CD4-positive, alpha-beta T cell treated with Interleukin-4 for 4 hours (primary cell): ENCODE measurements at places on chromosomes 16 and 17.

- no peak for DNase-seq
Observed at GRCh38 chr17:68456339-68457167, 743 bp downstream of the WIPI1 start.

GRCh38 chr17:73031472-73031871 lies 61.0 kb downstream of the SLC39A11 start:
- DNase-seq = no peak

DNA sequence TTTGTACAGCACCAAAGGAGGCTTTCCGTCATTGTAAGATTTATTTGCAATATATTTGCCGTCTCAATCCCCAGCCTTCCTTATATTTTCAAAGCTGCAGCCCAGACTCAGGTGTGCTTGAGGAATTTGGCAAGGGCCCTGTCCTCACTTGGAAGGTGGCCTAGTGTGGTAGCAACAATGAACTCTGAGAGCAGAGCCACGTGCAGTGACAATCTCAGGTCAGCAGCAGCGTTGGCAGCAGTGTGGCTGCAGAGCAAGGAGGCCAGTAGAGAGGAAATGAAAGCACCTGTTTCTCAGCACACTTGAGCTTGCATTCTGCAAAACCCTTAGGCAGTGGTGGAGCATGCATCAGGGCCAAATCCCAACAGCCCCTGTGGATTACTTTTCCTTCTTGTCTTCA lies 613.5 kb downstream of the RBFOX1 start:
- DNase-seq = no peak

GRCh38 chr16:88293097-88293496 lies 89.7 kb upstream of the ZNF469 start:
- DNase-seq = no peak

GRCh38 chr16:89537549-89537925 lies 22.9 kb upstream of the RPL13 start:
- no peak for DNase-seq

GRCh38 chr16:65178151-65178550 lies 56.3 kb upstream of the CDH11 start:
- no peak for DNase-seq

DNA sequence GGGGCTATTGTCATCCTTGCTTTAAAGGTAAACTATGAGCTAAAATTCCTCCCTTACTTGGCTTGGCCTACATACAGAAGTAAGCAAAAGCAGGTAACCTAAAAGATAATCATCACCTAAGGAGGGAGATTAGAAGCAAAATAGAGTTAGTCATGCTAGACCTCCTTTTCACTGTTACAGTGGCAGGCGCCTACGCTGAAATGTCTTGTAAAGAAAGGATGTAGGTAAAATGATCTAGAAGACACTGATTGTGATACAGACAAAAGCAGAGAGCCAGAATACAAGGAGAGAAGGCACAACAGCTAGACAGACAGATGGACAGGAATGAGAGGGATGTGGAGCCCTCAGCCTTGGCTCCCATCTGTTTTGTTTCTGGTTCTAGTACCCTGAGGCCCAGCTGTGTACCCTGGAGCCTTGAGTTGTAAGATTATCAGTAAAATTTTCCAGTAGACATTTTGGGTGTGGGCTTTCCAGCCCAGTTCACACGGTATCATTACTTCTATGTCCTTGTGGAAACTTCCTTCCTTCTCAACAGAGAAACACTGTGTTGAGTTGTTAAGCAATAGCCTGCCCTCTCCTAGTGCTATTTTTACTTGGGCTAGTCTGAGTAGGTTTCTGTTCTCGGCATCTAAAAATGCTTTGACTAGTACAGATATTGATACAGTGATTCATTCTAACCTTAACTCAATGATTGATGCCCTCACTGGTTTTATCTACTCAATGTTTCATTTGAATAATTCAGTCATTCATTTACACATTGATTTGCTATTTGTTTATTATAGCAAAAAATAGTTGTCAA lies 7.7 kb upstream of the C16orf78 start:
- no peak for DNase-seq

DNA sequence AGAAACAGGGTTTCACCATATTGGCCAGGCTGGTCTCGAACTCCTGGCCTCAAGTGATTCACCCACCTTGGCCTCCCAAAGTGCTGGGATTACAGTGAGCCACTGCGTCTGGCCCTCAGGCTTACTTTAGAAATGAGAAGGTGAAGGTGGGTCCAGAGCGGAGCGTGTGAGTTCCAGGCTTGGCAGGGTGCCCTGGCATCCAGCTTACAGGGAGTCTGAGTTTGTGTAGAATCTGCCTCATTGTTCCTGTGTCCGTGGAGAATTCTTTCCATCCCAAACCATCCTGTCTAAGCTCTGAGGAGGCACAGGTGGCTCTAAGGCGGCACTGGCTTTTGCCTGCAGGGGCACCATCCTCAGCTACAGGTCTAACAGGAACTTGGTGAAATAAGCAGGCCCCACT lies 50.6 kb downstream of the RAB11FIP3 start:
- no peak for DNase-seq

DNA sequence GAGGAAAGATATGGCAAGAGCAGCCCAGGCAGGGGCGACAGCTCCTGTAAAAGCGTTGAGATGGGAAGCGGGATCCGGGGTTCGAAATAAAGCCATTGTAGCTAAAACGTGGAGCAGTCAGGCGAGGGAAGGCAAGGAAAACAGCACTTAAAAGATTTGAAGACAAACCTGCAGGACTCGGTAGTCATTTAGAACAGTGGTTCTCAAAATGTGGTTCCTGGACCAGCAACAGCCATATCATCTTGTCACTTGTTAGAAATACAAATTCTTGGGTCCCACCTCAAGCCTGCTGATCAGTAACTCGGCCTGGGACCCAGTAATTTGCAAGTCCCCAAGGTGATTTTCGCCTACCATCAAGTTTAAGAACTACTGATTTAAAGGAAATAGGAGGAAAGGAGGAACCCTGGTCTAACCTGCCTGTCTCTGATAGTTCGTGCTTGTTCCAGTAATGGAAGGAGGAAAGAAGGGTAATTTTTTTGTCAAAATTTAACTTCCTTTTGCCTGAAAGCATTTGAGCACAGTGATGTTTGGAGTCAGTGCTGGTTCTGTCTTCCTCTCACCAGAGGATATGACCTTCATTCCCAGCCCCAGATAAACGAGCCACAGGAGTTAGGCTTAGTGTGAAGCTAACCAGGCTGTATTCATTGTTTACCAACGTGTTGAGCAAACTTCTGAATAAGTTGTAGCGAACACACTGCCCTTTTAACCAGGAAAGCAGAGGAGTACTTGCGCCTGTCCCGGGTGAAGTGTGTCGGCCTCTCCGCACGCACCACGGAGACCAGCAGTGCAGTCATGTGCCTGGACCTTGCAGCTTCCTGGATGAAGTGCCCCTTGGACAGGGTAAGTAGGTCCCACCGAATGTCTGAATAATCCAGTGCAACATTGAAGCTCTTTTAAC lies 1.1 kb downstream of the ORC6 start:
- no peak for DNase-seq

DNA sequence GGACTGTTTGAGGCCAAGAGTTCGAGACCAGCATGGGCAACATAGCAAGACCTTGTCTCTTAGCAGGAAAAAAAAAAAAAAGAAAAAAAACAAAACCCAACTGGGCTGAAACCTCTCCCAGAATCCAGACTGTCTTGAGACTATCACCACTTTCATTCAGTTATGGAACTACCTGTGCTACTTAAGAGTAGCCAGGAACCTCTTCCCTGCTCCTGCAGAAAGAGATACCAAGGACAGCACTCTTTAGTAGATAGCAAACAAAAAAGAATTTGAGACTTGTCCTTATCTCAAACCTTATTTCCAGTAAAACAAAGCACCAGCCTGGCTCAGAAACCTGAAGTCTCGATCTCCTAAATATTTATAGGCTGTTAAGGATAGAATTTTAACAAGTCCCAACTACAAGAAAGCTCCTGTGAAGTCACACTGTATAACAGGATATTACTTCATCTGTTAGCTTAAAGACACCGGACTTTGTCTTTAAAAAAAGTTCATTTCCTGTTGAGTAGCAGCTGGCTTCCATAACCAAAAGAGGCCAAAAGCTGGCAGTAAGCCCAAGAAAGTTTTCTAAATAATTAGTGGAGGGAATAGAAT lies 5.1 kb downstream of the CDR2 start:
- peak; percentile 53 for DNase-seq

- no peak for DNase-seq
Observed at GRCh38 chr16:12145918-12146317, 169.4 kb downstream of the SNX29 start.

DNA sequence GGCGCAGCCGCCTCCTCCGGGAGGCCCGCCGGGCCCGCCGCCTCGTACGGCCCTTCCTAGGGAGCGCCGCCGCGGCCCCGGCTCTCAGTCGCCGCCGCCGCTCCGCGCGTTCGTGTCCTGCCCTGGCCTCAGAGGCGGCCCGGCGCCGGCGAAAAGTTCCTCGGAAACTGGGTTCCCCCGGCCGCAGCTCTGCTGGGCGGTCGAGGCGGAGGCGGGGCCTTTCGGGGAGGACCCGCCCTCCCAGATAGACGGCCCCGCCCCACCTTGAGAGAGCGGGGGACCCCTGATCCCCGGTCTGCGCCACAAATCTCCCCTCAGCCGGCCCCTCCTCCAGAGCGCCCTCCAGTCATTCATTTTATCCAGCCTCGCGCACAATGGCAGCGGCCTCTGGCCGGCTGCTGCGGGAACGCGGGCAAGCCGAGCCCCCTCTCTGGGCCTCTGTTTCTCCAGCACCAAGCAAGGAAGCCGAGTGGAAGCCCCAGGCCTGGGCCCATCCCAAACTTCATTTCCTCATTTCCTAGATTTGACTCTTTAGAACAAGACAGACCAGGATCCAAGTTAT lies at the start of gene SREBF1:
SREBF1 (minus strand) TSS at position 169 of the 562 bp plus-strand sequence. CDS start 169 bp downstream, outside the sequence.
- DNase-seq = peak; percentile 51

GRCh38 chr17:59067756-59068155 lies 38.9 kb downstream of the TRIM37 start:
- no peak for DNase-seq

- no peak for DNase-seq
Observed at GRCh38 chr16:50304467-50305440, 38.4 kb downstream of the ADCY7 start.

- no peak for DNase-seq
Observed at GRCh38 chr16:72722552-72722951, 325.4 kb downstream of the ZFHX3 start.

GRCh38 chr16:3963203-3963602 lies 82.7 kb upstream of the CREBBP start:
- DNase-seq = no peak

- no peak for DNase-seq
Observed at GRCh38 chr17:1004769-1005295, 7.9 kb downstream of the TIMM22 start.

DNA sequence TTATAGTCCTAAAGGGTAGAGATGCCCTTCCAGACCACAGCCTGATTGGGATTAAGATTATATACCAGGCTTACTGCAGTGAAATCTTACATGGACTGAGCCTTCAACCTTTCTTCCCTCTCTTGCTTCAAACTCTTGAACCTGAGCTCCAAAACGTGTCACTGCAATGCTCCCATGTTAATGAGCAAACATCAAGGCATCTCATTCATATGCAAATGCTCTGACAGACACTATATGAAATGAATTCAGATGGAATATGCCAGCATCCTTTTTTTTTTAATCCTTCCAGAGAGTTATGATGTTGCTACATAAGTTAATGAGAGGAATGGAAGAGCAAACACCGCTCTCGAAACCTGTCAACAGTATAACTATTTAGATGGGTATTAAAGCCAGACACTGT lies 611.9 kb upstream of the CDH11 start:
- DNase-seq = no peak

- no peak for DNase-seq
Observed at GRCh38 chr17:58351182-58351581, 819 bp downstream of the SUPT4H1 start.

- DNase-seq = no peak
Observed at GRCh38 chr17:45755050-45755449, 29.1 kb upstream of the CRHR1 start.

DNA sequence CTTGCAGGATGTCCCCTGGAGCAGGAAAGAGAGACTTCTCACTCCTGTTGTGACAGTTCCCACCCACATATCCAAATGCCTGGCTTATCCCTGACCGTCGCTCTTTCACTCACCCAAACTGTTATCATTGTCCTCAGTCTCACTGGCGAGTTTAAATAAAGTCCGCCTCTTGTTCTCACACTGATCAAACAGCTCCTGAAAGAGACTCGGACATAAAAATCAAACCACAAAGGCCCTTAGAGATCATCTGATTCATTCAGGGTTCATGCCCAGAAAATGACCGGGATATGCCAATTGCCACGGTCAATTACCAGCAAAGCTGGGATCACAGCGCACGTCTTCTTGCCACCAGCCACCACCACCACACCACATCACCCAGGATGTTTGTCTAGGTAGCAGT lies 19.9 kb downstream of the GGA3 start:
- no peak for DNase-seq

DNA sequence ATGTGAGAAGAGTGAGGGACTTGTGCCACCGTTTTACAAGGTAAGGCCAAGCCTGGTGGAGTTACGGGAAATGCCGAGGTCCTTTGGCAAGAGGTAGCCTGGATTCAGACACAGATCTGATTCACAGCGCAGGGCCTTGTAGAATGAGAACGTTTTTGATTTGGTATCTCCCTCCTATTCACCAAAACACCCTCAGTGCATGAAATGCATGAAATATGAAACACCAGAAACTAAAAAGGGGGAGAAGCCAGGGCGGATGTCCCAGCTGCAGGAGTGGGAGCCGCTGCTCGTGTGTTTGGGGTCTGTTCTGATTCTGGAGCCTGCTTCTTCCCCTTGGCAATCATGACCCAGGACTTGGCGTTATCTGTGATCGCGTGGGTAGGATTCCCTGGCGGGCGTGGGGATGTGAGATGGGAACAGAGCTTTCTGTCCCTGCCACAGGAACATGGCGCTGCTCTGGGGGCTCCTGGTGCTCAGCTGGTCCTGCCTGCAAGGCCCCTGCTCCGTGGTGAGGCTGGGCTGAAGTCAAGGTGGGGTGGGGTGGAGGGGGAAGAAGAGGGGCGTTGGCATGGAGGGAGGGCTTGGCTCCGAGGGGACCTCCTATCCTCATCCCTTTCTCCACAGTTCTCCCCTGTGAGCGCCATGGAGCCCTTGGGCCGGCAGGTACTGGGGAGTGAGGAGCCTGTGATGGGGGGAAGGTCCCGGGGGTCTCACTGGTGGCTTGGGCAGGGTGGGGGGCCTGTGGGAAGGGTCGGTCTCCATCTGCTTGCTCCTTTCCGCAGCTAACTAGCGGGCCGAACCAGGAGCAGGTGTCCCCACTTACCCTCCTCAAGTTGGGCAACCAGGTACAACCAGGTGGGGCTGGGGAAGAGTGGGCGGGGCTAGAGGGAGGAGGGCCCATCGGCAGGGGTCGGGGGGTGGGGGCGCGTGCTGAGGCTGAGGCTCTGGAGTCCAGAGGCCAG lies 2.2 kb downstream of the SERPINF2 start:
- no peak for DNase-seq
